ENCODE measurements at places on chromosomes 7 and 10.

DNA sequence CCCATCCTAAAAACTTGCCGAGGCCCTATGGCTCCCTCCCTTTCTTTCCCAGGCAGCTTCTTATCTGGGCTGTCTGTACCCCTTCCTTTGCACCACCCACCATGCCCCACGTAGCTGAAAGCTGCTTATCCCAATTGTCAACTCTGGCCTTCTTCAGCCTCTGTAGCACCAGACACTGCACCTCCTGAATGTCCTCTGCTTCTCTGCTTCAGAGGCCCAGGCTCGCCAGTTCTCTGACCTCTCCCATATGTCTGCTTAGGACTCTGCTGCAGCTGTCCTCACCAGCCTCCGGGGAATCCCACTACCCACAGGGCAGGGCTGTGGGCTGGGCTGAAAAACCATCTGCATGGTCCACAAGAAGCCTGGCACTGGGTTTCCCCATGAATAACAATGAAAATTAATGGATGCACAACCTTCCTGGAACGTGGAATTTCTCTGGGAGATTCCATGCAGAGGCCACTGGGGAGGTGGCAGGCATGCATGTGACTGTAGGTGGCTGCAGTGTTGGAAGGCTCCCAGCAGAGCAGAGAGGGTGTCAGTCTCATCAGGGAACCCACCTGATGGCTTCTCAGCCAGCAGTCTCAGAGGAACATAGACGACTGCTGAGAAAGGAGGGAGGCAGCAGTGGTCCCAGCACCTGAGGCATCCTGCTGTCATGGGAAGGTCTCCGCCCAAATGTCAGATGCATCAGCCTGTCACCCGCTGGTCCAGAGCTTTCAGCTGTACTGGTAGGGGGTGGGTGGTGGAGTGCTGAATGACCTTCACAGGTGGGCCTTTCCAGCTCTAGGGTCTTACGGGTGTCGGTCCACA is 16.8 kb upstream of the SH2D4B start:
- no peak for DNase-seq

DNA sequence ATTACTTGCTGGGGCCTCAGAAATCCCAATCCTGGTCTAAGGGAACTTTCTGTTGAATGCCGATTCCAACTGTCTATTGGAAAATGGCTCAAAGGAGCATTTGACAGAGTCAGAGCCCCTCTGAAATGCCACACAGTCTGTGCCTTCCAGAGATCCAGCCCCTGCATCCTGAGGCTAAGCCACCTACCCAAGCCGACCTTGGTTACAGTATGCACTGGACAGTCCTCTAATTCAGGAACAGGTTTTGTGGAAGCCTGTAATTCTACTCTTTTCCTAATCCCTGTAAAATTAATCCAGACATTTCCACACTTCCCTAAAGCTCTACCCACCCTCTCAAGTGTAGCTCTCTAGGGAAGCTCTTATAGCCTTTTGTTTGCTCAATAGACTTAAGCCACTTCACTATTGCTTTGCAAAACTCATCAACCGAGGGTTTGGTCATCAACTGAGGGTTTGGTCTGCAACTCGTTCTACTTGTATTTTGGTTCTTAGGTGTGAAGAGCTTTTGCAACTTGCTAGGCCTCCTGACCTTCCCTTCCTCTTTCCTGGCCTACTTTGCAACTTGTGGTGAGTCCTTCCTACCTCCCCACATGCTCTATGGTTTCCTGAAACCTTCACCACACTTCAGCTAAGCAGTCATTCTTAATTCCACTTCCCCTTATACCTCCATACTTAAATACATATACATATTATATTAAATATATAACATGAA is 364.8 kb downstream of the SFMBT2 start:
- DNase-seq, result no peak

GRCh38 chr7:111806232-111806631 is 243.9 kb upstream of the IMMP2L start:
- DNase-seq, result no peak

DNA sequence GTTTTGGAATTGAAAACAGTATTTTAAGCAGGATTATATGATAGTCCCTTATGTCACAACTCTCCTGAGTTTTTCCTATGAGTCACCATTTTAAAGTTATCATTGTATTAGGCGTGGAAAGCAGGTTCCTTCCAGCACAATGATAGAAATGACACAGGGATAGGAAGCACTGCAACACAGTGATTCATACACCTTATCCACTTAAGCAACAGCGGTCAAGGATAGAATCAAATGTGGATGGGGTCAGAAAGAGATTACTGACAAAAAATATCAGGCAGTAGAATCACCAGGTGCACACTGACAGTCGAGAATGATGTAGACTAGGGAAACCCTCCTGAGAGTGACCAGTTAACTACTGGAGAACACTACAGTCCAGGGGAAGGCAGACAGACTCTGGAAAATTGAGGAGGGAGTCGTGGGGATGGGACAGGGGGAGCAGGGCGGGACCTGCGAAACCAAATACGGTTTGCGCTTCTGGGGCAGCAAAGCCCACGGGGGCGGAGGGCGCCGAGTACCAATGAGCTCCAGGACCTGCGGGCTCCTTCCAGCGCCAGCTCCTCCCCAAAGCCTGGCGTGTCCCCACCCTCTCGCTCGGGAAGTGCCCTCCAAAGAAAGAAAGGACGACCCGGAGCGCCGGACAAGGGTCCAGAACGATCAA is 479 bp downstream of the PNPLA8 start:
- no peak for DNase-seq

- peak; percentile 25 for DNase-seq
Observed at GRCh38 chr10:26839966-26840627, 20.7 kb downstream of the ABI1 start.
